ENCODE measurements at places on chromosomes 11 and 22. TPM values are rescaled to one million over a fixed set of nuclear protein-coding genes. Genes with fewer than 3 reads are reported as not detected.

DNA sequence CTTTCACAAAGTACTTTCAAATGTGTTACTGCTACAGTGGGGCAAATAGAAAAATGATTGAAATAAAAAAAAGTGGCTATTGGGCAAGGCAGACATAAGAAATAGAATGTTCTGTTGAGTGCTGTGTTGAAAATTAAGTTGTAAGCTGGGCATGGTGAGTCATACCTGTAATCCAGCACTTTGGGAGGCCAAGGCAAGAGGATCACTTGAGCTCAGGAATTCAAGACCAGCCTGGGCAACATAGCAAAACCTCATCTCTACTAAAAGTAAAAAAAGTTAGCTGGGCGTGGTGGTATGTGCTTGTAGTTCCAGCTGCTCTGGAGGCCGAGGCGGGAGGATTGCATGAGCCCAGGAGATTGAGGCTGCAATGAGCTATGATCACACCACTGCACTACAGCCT, 26.9 kb upstream of the LDHA start:
- no peaks in the 10 kb centered on the region for H3K4me1 ChIP-seq
- no peak for DNase-seq
- H3K4me3 ChIP-seq, result no peak overlapping the region
- H3K27ac ChIP-seq, result no peak overlapping the region

DNA sequence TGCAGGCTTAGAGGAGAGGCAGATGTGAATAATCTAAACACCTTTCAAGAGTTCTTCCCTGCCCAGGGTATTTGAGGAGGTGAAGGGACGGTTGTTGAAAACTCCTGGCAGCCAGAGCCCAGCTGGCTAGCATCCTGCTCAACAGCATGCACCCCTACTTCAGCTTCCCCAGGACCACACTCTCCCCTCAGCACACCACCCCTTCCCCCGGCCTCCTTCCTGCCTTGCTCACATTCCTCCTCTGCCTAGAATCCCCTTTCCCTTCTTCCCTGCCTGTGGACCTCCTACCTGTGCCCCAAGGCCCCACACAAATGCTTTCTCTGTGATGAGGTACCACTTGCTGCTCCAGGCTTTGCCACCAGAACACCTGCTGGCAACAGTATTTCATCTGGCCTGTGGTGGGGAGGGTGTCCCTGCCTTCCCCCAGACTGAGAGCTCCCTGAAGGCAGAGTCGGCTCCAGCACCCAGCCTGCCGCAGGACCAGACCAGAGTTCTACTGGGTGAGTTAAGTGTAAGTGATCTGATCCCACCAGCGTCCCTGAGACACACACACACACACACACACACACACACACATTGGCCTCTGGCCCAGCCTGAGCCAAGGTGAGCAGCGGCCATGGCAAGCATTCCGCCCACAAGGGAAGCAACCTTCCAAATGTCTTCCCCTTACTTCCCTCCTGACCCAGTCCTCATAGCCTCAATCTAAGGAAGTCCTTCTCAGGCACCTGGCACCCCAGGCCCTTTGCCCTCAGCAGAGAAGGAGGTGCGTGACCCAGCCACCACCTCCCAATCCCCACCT, 79.5 kb downstream of the PDE2A start:
- H3K4me1 ChIP-seq, result no peaks in the 10 kb centered on the region
- no peaks in the 10 kb centered on the region for H3K36me3 ChIP-seq
- no peak overlapping the region for H3K4me3 ChIP-seq
- no peak for DNase-seq
- H3K27me3 ChIP-seq, result peaks cover 9% of the 10 kb centered on the region
- no peak overlapping the region for H3K27ac ChIP-seq

DNA sequence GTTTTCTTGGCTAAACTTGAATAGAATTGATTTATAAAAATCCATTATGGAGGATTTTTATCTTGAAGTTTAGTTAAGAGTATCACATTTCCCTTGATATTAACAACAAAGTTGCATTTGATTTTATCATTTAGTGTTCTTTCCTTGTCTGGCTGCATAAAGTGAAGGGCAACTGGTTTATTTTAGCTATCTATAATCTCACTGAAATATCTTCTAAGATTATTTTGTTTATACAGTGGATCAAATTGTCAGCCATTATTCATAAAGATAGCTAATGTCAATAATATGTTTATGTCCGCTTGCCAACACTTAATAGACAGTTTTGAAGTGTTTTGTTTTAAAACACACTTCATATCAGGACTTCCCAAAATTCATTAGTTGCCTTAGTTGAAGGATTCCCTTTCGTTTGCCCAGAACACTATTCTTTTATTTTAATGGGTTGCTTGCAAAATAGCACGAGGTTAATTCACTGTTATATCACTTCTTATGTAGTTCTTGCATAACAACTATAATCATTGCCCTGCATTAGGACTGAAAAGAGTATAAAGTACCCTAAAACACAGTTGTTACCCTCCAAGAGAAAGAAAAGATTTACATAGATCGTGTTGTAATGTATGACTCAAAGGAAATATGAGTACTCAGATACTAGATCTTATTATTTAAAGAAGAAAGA, 73.0 kb downstream of the MSANTD4 start:
- H3K27ac ChIP-seq, result no peak overlapping the region
- no peaks in the 10 kb centered on the region for H3K27me3 ChIP-seq
- H3K36me3 ChIP-seq, result no peaks in the 10 kb centered on the region
- H3K4me3 ChIP-seq, result no peak overlapping the region
- H3K4me1 ChIP-seq, result no peaks in the 10 kb centered on the region
- no peak for DNase-seq

The SMIM35 gene
- total RNA-seq, result 0.21 TPM

DNA sequence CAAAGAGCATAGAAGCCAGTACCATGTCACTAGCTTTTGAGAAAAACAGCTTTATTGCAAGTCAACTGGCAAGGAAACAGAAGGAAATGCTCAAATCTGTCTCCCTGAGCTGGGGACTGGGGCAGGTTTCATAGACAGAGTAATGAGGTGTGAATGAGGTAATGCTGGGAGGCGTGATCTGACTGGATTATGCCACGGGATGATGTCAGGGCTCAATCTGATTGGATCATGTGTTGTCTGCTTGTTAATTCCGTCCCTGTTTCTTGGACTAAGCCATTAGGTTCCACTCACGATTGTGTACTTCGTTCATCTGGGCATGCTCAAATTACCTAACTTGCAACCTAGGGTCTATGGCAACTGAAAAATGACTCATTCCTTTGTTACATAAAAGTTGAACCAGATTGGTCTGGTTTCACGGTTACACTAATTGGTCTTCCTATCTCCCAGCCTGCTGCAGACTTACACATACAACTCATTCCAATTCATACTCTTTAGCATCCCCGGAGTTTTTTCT, 20.2 kb upstream of the OR10A5 start:
- no peak for DNase-seq
- no peaks in the 10 kb centered on the region for H3K36me3 ChIP-seq
- no peaks in the 10 kb centered on the region for H3K27me3 ChIP-seq
- H3K27ac ChIP-seq, result no peak overlapping the region

DNA sequence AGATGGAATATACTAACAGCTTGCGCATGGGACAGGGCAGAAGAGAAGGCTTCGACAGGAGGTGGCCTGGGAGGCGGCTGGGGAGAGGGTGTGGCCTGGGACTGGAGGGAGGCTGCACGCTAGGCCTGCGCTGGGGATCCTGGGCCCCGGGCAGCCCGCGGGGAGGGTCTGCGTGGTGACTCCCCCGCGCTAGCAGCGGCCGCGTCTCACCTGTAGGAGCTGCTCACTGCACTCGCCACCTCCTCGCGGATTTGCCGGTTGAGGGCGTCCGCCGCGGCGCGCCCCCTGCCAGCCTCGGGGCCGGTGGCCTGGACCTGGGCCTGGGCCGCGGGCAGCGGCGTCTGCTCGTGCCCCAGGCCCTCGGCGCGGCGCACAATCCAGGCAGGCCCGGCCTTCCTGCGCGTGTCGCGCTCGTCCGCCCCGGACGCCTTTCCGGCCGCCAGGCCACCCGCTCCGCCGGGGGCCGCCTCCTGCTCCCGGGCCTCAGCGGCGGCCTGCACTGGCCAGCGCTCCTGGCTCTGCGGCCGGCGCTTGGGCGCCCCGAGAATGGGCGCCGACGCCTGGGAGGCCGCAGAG, 1.5 kb downstream of the MAP6 start:
- peaks cover 24% of the 10 kb centered on the region for H3K4me1 ChIP-seq
- H3K36me3 ChIP-seq, result no peaks in the 10 kb centered on the region
- no peaks in the 10 kb centered on the region for H3K27me3 ChIP-seq
- H3K4me3 ChIP-seq, result peak overlapping the region; percentile 59
- peak; percentile 33 for DNase-seq
- H3K27ac ChIP-seq, result peak overlapping the region; percentile 43

The EIF3M gene
- 182 TPM for total RNA-seq

DNA sequence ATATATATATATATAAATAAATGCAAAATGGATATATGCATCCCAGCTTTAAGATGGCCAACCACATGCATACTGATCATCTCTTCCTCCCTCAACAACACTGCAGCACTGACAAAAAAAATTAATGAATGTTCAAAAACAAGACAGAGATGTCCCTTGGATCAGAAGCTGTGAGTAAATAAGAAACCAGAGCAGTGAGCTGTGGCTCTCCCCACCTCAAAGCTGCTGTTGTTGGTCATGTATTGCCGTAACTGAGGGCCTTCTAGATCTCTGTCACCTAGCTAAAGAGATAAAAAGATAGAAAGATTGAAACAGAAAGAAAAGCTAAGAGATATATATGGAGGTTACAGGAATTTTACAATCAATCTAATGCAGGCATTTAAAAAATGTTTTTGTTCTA, 15.5 kb upstream of the TMEM135 start:
- no peak for DNase-seq
- peaks cover 14% of the 10 kb centered on the region for H3K4me1 ChIP-seq
- H3K27ac ChIP-seq, result no peak overlapping the region
- H3K36me3 ChIP-seq, result no peaks in the 10 kb centered on the region

The CD248 gene
- total RNA-seq, result 6.5 TPM

DNA sequence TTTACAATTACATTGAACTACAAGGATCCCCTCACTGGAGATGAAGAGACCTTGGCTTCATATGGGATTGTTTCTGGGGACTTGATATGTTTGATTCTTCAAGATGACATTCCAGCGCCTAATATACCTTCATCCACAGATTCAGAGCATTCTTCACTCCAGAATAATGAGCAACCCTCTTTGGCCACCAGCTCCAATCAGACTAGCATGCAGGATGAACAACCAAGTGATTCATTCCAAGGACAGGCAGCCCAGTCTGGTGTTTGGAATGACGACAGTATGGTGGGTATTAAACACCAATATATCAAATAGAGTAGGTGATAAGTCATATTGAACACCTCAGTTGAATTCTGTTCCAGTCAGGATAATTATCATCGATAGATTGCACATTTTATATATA, 4.4 kb downstream of the FBXO7 start:
- H3K4me3 ChIP-seq, result no peak overlapping the region
- H3K4me1 ChIP-seq, result peaks cover 21% of the 10 kb centered on the region
- no peak for DNase-seq
- H3K27ac ChIP-seq, result no peak overlapping the region

DNA sequence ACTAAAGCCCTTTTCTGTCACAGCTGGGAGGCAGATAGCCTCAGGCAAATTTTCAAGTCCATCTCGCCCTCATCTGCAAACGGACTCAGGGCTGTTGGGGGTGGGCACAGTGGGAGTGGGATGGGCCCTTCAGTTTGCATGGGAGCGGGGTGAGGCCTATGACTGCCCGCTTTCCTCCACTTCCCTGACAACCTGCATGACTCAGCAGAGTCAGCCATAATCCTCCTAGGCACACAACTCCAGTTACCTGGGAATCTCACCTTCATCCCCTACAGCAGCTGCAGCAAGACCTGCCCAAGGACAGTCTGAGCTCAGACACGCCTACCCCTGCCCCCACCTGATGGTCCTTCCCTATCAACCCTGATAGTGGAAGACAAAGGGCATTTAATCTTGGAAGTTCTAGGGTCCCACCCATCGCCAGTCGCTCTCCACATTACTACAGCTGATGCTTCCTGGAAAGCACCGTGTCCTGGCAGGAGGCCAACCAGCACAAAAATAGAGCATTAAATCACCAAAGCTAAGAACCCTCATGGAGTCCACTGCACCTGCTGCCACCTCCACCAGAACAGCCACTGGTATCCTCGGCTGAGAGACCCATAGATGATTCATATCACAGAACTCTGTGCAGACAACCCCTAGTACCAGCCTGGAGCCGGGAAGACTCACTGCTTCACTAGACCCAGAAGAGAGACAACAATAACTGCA, 319.3 kb downstream of the DCDC1 start:
- peak; percentile 16 for DNase-seq
- H3K27me3 ChIP-seq, result no peaks in the 10 kb centered on the region
- H3K4me1 ChIP-seq, result no peaks in the 10 kb centered on the region

DNA sequence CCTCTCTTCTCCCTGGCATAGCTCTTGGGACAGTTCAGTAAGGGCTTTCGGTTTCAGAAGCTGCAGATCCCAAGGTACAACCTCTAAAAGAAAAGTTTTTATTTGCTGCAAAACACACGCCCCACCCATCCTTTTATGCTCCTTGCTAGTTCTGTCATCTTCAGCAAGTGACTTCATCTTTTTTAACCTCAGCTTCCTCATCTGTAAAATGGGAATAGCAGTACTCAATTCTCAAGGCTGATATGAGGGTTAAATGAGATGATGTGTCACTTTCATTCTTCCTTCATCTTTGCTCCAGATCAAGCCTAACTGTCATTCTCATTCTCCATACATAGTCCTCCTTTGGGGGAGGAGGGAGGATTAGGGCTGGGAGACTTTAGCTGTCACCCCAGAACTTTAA, 90.0 kb upstream of the ALX4 start:
- no peak overlapping the region for H3K4me3 ChIP-seq
- no peaks in the 10 kb centered on the region for H3K27me3 ChIP-seq
- no peak for DNase-seq

- H3K4me1 ChIP-seq, result peaks cover 26% of the 10 kb centered on the region
- DNase-seq, result no peak
- no peaks in the 10 kb centered on the region for H3K27me3 ChIP-seq
- no peak overlapping the region for H3K4me3 ChIP-seq
- H3K36me3 ChIP-seq, result peaks cover 77% of the 10 kb centered on the region
Measured at GRCh38 chr22:42805998-42806830, 50.9 kb downstream of the ARFGAP3 start.

The RGL4 gene
- total RNA-seq, result not detected

DNA sequence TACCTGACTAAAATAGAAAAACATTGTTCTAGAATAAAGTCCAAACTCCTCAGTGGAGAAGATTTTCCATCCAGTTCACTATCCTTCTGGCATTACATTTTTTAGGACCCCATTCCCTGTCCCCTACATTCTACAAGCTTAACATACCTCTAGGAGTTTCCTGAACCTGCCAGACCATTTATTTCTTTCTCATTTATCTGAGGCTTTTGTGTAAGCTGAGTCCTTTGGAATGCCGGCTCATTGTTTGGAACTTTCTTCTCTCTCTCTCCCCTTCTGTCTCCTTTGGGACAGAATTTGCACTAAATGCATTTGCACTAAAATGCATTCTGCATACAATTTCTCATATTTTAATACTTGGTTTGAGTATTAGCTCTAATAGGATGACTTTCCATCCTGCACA, 393.0 kb upstream of the ANO3 start:
- H3K4me1 ChIP-seq, result no peaks in the 10 kb centered on the region
- H3K27ac ChIP-seq, result no peak overlapping the region
- no peak for DNase-seq
- no peaks in the 10 kb centered on the region for H3K27me3 ChIP-seq

The NFAM1 gene
- total RNA-seq, result 1.2 TPM

The RIMBP3B gene
- total RNA-seq, result not detected

Measured in heart left ventricle (tissue), 16 donors.